A673 (cell line): ENCODE measurements at places on chromosomes 11 and 22.

DNA sequence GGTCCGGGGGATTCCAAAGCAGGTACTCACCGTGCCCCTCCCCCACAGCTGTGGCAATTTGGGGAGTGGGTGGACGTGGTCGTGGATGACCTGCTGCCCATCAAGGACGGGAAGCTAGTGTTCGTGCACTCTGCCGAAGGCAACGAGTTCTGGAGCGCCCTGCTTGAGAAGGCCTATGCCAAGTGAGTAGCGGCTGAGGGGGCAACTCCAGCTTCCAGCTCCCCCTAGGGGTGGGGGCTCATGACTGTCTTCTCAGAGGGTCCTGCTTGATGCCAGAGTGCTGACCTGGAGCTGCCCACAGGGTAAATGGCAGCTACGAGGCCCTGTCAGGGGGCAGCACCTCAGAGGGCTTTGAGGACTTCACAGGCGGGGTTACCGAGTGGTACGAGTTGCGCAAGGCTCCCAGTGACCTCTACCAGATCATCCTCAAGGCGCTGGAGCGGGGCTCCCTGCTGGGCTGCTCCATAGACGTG is 4.2 kb downstream of the CAPN1 start:
- DNase-seq: no peak

GRCh38 chr22:48398181-48398905 is 1429.3 kb downstream of the BRD1 start:
- no peak for DNase-seq

DNA sequence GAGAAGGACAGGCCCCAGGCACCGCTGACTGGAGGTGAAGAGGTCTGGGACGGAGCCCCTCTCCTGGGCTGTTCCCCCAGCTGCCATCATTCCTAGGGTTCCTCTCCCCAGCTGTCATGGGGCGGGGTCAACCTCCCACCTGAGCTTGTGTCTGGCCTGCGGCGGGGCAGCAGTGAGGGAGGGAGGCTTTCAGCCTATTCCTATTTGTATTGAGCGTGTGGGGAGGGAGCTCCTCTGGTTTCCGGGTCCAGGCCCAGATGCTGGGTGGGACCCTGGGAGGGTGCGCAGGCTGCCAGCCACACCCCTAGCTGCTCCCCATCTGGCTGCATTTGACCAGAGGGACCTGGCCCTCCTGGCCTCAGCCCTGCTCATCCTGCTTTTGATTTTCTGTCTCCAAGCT is 13.7 kb downstream of the TSPAN4 start:
- no peak for DNase-seq

GRCh38 chr11:69153661-69154060 is 2.1 kb upstream of the SMIM38 start:
- DNase-seq: no peak

GRCh38 chr11:126341760-126342161 is 13.7 kb upstream of the ST3GAL4 start:
- peak; percentile 94 for DNase-seq

- DNase-seq: no peak
Observed at GRCh38 chr11:83175815-83176214, 17.7 kb upstream of the ANKRD42 start.

- DNase-seq: no peak
Observed at GRCh38 chr11:62961017-62961570, 23.7 kb downstream of the SLC22A6 start.

GRCh38 chr11:9380773-9381172 is 3.7 kb upstream of the IPO7 start:
- no peak for DNase-seq

DNA sequence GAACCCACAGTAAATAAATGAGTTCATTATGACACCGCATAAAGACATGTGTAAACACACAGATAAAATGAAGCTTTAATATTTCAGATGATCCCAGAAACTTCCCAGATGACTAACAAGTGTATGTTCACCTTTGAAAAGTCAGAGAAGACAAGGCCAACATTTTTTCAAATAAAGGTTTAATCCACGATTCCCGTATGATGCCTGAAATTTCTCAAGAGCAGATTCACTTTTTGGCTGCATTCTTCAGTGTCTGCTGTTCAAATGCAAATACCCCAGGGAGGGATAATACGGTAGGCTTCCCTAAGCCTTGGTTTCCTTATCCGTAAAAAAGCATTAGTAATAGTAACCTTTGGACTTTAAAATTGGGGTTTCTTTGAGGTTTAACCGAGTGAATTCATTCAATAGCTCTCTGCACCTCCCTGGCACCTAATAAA is 62.5 kb downstream of the SYTL2 start:
- no peak for DNase-seq

GRCh38 chr22:26394777-26395176 is 34.3 kb upstream of the ASPHD2 start:
- DNase-seq: no peak

DNA sequence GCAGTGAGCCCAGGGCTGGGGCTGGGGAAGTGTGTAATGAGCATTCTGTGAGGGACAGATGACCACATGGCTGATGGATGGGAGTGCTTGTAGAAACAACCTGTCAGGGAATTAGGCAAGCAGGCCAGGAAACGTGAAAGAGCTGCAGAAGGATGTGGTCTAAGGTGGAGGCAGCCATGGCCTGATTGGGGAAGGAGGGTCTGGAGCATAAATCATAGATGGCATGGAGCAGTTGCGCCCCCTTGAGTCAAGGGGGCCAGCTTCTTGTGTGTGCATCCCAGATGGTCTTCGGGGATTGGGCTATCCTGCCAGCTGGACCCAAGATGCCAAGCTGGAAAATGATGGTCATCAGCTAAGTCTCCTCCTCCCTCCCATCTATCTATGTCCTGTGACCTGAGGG is 119.4 kb upstream of the CLPB start:
- DNase-seq: peak; percentile 48

DNA sequence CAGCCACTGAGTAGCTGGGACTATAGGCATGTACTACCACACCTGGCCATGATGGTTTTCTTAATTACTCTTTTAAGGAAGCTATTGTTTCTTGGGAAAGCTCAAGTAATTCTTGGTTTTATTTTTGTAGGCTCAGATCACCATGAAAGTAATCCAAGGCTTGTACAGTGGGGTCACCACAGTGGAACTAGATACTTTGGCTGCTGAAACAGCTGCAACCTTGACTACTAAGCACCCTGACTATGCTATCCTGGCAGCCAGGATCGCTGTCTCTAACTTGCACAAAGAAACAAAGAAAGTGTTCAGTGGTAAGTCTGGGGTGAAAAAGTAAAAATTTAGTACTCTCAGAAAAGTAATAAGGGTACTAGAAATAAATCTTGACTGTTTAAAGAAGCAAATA is 11.3 kb downstream of the RRM1 start:
- no peak for DNase-seq

- no peak for DNase-seq
Observed at GRCh38 chr11:3971756-3972404, 116.4 kb downstream of the STIM1 start.

GRCh38 chr11:124863826-124864165 is 1.4 kb upstream of the ROBO3 start:
- no peak for DNase-seq

DNA sequence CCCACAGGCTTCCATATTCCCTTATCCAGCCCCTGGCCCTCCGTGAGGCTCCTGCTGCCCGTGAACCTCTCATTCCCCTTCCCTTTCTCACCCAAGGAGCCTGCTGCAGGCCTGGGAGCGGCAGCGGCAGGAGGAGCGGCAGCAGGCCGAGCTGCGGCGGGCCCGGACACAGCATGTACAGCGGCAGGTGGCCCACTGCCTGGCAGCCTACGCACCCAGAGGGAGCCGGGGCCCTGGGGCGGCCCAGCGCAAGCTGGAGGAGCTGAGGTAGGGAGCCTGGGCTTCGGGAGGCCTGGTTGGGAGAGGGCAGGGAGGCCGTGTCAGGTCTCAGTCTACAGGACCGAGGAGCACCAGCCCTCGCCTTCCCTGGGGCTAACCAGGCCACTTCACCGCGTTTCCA is 8.1 kb upstream of the SART1 start:
- no peak for DNase-seq

GRCh38 chr11:81707881-81708280 is 1025.8 kb downstream of the FAM181B start:
- DNase-seq: peak; percentile 22

DNA sequence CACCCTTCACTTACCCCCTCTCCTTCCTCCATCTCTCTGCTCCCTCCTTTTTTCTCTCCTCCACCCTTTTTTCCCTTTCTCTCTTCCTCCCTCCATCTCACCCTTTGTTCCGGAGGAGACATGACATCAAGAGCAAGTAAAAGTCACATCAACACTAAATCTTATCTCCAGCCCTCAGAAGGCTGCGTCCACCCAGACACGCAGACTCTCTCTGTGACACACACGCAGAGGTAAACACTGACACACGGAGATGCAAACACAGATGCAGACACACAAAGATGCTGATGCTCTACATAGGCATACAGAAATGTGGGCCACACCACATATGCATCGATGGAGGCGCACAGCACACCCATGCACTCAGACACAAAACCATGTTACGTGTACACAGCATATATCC is 27.0 kb downstream of the NRXN2 start:
- DNase-seq: no peak

DNA sequence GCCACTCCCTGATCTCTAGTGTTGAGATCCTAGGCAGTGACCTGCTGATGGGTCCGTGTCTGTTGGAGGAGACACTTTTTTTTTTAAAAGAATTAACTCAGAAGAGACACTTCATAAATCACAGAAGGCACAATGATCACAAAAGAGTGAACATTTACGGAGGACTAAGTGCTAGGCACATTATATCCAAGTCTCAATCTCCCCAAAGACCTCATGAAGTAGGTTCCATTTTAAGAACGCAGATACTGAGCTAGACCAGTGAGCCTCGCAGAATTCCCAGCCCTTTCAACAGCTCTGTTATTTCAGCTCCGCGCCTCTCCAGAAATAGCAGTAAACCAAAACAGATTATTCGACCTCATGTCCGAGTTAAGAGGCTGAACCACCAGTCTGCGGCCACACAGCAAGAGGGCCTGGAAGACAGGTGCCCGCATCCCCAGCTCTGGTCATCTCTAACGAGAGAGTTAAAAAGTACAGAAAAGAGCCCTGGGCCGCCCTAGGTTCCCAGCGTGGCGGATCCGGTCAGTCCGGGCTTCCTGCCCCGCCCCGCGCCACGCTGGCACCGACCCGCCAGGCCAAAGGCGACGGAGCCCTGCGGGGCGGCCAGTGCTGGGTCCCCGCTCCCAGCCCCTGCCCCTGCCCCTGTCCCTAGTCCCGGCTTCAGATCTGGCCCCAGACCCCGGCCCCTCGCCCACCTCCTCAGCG is 612 bp downstream of the XBP1 start:
- peak; percentile 36 for DNase-seq

GRCh38 chr22:39565414-39565944 is 5.1 kb upstream of the CACNA1I start:
- DNase-seq: no peak

- DNase-seq: peak; percentile 77
Observed at GRCh38 chr22:46054091-46055073, 77.4 kb upstream of the WNT7B start.

DNA sequence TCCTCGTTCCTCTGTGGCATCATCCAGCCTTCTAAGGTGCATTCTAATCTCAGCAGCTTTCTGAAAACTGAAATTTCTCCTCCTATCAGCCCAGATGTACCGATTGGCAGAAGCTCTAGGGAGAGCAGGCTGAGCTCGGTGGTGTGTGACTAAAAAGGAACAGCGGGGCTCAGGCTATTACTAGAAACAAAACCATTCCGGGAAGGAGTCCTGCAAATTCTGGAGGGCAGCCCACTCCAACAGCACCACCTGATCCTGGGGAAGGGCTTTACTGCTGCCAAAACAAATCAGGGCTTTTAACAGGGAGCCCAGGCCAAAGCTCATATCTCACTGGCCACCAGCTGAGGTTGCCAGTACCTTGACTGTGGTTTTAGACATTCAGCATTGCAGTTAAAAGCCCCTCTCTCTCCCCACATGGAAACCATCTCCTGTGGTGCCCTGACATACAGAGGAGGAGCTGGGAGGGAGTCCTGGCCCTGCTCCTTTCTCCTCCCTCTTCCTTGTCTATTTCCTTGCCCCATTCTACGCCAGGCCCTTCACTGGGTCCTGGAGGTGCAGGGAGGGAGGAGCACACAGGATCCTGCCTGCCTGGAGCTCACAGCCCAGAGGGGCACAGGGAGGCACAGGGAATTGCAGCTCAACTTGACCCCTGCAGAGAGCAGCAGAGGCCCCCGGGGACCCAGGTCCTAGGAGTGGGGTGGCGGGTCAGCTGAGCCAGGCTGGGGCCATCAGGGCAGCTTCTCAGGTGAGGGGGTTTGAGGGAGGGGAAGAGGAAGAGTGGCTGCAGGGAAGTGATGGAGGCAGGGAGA is 889 bp downstream of the PLAAT4 start:
- no peak for DNase-seq

- no peak for DNase-seq
Observed at GRCh38 chr11:26126741-26127140, 205.2 kb upstream of the ANO3 start.

DNA sequence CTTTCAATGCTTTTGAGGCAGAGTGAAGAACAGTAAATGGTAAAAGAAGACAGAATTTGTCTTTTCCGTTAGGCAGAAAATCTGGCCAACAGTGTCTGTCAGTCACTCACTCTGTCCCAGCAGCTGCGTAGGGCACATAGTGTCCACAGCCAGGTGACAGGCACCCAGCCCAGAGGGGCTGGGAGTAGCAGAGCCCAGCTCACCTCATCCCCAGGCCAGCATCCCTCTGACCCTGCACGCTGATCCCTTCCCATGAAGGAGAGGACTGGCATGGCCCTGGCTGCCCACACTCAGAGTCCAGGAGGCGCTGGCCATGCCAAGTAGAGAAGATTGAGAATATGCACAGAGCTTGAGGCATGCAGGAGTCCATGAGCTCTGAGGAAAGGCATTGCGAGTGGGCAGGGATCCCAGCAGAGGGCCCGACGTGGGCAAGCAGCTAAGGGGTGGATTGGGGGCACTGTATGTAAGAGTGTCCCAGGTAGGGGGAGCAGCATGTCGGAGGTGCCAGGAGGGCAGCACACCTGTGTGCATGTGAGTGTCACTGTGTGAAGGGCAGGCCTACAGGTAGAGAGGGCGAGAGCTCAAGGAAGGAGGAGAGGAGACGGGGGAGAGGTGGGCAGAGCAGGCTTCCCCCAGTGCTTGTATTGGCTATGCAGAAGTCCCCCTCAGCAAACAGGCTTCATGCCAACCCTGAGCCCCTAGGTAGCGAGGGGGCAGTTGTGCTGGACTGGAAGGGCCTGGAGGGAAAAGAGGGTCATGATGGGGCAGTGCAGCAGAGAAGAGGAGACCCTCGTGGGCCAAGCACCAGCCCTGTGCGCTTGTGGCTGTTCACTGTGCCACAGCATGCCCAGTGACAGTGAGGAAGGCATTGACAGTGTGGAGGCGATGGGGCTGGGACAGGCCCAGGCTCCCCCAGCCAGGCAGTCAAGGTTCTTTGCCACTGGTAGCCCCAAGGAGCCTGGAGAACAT is 133.8 kb downstream of the OSBP2 start:
- DNase-seq: no peak

DNA sequence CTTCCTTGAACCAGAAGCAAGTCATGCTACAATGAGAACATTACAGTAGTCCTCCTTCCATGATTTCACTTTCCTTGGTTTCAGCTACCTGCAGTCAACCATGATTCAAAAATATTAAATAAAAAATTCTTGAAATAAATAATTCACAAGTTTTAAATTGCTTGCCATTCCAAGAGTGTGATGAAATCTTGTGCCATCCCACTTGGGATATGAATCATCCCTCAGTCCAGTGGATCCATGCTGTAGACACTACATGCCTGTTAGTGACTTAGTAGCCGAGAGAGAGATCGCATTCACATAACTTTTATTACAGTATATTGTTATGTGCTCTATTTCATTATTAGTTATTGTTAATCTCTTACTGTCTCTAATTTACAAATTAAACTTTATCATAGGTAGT is 6.0 kb downstream of the HOATZ start:
- DNase-seq: peak; percentile 47

GRCh38 chr22:39520226-39521105 is at the start of gene ATF4:
ATF4 (plus strand) TSS chr22:39520562; CDS start chr22:39521446, 884 bp downstream.
- DNase-seq: peak; percentile 71

GRCh38 chr22:32475468-32476010 is 928 bp downstream of the FBXO7 start:
- peak; percentile 55 for DNase-seq
